ENCODE measurements at places on chromosomes 2 and 18.

DNA sequence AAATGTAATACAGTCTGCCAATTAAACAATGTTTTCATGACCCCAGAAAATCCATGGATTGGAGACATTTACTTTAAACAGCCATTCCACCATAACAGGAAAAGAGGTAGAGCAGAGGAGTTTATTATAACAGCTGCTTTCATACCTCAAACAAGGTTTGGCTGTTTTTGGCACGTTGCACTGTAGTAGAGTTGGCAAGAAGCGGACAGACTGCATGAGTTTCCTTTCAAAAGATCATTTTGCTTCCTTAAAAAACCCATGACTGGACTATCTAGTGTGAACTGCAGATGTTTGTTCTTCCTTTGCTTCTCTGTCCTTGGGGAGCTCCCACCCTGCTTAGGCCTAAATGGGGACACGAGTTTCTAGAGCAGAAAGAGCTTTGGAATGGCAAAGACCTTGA is 108.5 kb upstream of the THOC1 start:
- no peak for DNase-seq

GRCh38 chr18:31498574-31499524 is 872 bp downstream of the DSG2 start:
- no peak for DNase-seq

DNA sequence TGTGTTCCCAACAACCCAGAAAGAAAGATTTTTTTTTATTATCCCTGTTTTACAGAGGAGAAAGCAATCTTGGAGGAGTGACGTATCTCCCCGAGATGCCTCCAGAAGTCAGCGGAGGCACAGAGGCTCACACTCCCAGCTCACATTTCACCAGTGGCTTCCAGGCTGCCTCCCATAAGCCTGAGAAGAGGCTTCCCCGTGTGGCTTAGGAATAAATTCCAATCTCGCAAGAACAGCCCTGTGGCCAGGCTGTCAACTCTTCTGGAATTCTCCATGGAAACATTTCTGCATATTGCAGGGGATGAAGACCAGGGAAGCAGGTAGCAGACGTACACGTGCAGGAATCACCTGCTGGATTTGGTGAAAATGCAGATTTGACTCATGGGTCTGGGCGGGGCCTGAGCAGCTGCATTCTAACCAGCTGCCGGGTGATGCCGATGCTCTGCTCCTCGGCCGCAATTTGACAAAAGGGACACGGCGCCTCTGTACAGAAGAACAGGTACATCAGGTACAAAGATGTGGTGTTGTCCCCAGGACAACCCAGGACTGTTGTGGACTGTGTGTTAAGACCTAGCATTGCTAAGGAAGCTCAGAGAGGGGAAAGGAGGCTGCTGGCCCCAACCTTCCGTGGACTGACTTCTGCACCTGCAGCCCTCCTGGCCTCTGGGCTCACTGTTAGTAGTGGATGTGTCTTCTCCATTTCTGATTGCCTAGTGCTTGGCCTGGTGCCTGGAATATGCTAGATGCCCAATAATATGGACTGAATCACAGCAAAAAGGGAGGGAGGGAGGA is 114.2 kb upstream of the ID2 start:
- DNase-seq: no peak

GRCh38 chr18:41237317-41237716 is 717.7 kb upstream of the PIK3C3 start:
- DNase-seq: no peak

- no peak for DNase-seq
These were observed 19.9 kb upstream of the EFEMP1 start for GRCh38 chr2:55943466-55943865.

DNA sequence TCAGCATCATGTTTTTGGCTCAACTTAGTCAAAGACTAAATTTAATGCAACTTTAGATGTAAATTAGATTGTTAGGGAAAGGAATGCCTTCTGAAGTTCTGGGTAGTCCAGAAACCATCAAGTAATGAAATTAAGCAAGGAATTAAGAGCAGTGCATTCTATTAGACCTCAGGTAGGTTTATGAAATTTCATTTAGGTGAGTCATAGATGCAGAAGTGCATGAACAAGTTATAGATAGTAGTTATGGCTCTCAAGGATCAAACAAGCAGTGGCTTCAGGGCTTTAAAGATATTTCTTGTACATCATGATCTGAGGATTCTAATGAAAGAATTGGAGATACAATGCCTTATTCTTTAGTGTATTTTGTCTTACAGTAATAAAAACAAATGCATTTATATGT is 25.4 kb upstream of the SPOPL start:
- DNase-seq: no peak

- no peak for DNase-seq
These were observed 119.9 kb upstream of the SERTAD2 start for GRCh38 chr2:64773461-64774118.

- DNase-seq: no peak
These were observed 1.2 kb downstream of the ZNF236 start for GRCh38 chr18:76823587-76824011.

- DNase-seq: no peak
These were observed 167.7 kb downstream of the PLCL1 start for GRCh38 chr2:197972061-197972460.

- no peak for DNase-seq
These were observed 199.3 kb downstream of the HDAC4 start for GRCh38 chr2:239201531-239201876.

GRCh38 chr2:146918280-146918679 is 926.5 kb upstream of the ACVR2A start:
- DNase-seq: no peak

GRCh38 chr18:70142001-70142400 is 63.5 kb downstream of the RTTN start:
- no peak for DNase-seq

DNA sequence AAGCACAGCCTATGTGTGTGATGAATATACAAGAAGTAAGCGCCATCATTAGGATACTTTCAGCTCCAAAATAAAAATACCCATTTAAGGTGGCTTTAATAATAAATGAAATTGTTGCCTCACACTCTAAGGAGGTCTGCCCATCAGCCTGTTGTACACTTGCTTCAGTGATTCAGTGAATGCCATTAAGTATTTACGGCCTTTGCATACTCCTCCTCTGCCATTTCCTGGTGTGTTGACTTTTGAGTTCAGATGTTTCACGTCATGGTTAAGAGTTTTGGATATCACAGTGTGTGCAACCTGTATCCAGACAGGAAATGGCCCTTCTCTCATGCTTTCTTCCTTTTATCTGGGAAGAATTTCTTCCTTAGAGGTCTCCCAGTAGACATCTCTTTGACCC is 38.6 kb upstream of the SNORC start:
- no peak for DNase-seq

GRCh38 chr2:235496239-235496621 is 2.4 kb downstream of the AGAP1 start:
- no peak for DNase-seq

- DNase-seq: no peak
These were observed 82.8 kb upstream of the TMEM18 start for GRCh38 chr2:760001-760400.

GRCh38 chr2:29920130-29920577 is 1.2 kb downstream of the ALK start:
- DNase-seq: peak; percentile 6

GRCh38 chr2:170521299-170521698 is 193.8 kb upstream of the SP5 start:
- no peak for DNase-seq

DNA sequence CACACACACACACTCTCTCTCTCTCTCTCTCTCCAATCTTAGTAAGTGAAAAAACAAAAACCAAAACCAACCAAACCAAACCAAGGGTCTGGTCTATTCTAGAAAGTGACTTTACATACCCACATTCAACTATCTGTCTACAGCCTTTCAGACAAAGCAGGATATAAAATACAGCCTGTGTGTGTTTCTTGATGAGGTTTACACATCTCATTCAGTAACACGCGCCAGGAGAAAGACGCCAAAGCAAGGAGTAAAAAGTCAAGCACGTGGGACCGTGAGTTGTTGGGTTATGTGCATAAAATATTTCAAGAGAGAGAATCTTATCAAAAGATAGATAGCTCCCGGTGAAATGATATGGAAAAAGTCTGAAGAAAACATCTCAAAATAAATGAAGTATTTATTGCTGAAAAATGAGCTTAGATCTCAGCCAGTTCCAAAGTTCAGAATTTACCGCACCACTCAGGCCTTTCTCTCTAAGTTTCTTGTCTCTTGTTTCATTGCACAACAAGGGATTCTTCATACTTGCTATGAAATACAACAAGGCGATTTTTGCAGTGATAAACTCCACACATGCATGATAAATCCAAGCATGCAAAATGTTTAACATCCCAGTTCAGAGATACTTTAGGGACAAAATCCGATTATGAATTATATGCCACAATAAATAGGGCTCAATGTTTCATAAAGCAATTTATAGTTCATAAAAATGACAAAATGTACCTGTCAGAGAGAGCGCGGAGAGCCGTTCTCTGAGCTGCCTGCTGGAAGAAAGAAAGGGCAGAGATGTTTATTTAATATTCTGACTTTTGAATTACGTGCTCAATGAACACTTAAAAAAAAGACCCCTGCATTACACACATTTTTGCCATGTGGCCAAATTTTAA is 159.3 kb upstream of the REV1 start:
- no peak for DNase-seq

GRCh38 chr2:16216558-16216945 is 276.2 kb downstream of the MYCN start:
- DNase-seq: no peak

- DNase-seq: no peak
These were observed 129.7 kb downstream of the MAP3K20 start for GRCh38 chr2:173205375-173205774.

- no peak for DNase-seq
These were observed 92.2 kb downstream of the ALPK2 start for GRCh38 chr18:58536534-58537271.

DNA sequence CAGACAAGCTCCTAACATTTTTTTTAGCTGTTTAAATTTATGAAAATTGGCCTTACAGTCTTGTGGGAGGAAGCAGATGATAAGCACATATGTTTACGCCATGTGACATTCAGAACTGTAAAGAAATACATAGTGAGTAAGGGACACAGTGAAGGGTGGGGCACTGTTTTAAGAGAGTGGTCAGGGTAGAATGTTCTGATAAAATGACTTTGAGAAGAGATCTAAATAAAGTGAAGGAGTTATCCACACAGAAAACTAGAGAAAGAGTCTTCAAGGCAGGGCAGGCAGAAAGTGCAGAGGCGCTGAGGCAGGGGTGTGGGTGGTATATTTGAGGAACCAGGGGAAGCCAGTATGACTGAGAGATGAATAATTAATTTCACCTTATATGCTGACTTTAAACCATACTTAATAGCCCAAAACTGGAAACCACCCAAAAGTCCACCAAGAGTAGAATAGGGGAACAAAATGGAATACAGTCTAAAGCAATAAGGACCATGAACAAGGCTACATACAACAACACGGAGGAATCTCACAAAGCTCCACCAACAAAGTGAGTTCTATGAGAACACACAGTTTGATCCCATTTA is 8.6 kb downstream of the MREG start:
- DNase-seq: no peak

GRCh38 chr2:233822781-233823730 is 31.3 kb downstream of the HJURP start:
- DNase-seq: no peak

DNA sequence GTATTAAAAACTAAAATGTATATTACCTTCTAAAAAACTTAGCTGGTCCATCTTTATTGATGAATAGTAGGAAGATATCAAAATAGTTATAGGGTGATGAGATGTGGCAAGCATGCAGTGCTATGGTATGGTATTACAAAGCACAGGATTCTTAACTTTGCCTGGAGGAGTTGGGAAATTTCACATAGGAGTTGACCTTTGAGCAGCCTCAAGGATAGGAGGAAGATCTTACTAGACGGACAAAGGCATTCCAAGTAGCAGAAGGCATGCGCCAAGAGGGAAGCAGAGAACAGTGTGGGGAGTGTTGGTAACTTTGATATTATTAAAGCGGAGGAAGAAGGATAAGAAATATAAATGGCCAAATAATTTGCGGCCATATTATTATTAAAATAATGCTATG is 60.0 kb downstream of the TTC21B start:
- no peak for DNase-seq

DNA sequence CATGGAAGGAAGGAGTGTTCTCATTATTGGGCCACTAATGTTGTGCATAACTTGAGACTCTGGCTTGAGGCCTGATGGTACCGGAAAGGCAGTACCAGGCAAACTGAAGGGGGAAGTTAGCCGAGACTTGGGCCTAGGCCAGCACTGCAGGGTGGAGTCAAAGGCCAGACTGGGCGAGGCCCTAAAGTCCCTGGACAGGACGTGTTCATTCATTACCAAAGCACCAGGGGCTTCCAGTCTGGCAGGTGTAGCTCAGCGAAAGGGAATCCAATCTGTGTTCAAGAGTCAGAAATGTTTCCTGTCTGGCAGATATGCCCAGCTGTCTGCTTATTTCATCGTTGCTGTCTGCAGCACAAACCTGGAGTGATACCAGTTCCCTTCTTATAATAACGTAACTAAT is 4.7 kb upstream of the ITSN2 start:
- no peak for DNase-seq

DNA sequence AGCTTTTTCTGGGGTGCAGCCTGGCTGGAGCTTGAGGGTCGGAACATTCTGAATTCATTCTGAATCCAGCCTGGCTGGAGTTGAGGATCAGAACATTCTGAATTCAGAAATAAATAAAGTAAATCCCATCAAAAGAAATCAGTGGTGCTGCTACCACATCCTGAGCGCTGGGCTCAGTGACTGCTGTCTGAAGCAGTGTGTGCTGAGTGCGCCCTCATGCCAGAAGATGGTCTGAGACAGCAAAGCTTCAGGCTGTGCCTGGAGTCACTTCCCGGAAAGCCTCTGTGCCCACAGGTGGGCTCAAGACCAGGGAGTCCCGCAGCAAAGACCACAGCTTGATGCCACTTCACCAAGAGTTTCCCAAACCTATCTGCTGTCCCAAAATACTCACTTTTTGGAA is 187.9 kb downstream of the VAPA start:
- DNase-seq: no peak

GRCh38 chr2:54428108-54428831 is 27.9 kb upstream of the SPTBN1 start:
- no peak for DNase-seq

DNA sequence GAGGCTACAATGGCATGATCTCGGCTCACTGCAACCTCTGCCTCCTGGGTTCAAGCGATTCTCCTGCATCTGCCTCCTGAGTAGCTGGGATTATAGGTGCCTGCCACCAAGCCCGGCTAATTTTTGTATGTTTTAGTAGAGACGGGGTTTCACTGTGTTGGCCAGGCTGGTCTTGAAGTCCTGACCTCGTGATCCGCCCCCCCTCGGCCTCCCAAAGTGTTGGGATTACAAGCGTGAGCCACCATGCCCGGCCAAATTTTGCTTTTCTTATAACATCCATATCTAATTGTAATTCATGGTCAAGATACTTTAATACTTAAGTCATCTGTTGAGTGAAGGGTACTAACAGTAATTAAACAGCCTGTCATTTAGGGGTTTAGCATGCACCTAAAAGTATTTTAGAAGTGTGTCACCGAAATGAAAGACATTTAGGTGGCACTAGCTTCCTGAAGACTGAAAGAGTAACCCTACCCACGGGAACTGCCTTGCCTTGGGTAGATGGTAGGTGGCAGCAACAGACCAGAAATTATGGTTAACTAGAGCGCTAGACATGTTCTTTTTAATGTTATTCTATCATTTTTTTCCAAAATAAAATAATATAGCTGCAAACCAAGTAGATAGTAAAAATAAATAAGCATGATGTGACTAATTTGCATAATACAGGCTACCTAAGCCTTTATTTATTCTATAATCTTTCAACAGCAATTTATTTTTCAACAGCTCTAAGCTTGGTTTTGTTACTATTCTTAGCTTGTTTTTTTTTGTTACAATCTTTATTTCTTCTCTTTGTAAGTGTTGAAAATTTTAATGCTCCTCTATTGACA is 8.6 kb upstream of the ACYP2 start:
- DNase-seq: no peak

- no peak for DNase-seq
These were observed 276.8 kb downstream of the CNTNAP5 start for GRCh38 chr2:124301915-124302314.

Data from activated CD4-positive, alpha-beta T cell treated with anti-CD3 and anti-CD28 coated beads, Interleukin-2, amount 50 U/mL, for 24 hours (primary cell).